Adrenal gland (tissue), 19 donors: ENCODE measurements at places on chromosomes 13 and 19. TPM values are rescaled to one million over a fixed set of nuclear protein-coding genes. Genes with fewer than 3 reads are reported as not detected.
A peak's percentile ranks its signal among the peaks of the same experiment; 100 is the strongest.

DNA sequence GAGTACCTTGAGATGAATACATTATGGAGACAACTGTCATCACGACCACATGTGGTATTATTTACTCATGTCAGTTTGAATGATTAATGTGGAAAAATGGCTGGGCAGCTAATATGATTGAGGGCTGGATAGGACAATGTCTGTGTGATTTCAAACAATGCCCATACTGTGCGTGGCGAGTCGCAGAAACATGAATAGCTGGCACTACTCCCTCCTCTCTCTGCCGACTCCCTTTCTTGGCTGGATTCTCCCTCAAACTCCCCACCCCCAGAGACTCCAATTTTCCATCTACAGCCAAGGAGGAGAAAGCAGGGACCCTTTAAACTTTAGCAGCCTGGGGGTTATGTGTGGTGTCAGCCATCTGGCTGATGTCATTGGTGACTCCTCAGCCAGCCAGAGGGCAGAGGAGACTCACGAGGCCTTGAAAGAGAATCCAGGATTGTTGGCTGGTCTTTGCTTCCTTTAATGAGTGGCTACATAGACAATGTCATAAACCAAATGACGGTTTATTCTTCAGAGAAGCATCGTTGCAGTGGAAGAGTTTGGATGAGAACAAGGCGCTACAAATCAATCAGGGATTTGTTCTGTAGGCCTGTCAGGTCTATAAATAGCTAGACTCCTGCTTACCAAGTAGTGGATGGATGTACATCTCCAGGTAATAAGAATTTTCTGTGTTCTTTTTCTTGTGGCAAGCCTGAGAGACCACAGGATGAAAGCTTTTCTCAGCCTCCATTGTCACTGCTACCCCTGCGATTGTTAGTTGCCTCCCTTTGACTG, 165.6 kb downstream of the DLEU7 start:
- no peak overlapping the region for H3K27ac ChIP-seq
- H3K4me1 ChIP-seq = peaks cover 11% of the 10 kb centered on the region
- no peaks in the 10 kb centered on the region for H3K36me3 ChIP-seq
- H3K4me3 ChIP-seq = no peak overlapping the region
- DNase-seq = no peak

DNA sequence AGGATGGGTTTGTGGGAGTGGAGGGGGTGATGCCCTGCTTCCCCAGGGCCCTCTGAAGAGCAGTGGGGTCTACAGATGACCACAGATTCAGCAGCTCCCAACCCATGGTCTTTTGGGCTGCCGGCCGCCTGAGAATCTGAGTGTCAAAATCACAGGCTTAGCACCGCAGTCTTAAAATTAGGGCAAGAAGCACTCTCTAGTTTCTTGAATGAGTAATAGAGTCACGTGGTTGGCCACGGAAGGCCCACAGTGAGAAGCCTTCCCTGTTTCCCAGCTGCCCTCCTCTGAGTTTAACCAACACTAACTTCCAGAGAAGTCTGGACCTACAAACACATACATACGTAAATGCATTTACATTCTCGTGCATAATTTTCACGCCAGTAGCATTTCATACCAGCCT, 5.2 kb downstream of the PRMT1 start:
- no peaks in the 10 kb centered on the region for H3K36me3 ChIP-seq
- no peaks in the 10 kb centered on the region for H3K27me3 ChIP-seq
- peaks cover 46% of the 10 kb centered on the region for H3K4me1 ChIP-seq

Gene ATP4B
- not detected for total RNA-seq

Gene TUBA3C
- not detected for total RNA-seq

GRCh38 chr19:19820774-19821320, 703 bp downstream of the ZNF506 start:
- H3K36me3 ChIP-seq = no peaks in the 10 kb centered on the region
- H3K4me1 ChIP-seq = peaks cover 7% of the 10 kb centered on the region
- H3K4me3 ChIP-seq = peak overlapping the region; percentile 9

GRCh38 chr19:18167975-18168645, 5.5 kb upstream of the IFI30 start:
- H3K4me3 ChIP-seq = no peak overlapping the region
- H3K4me1 ChIP-seq = peaks cover 18% of the 10 kb centered on the region
- DNase-seq = peak; percentile 52
- H3K36me3 ChIP-seq = peaks cover 68% of the 10 kb centered on the region
- H3K27me3 ChIP-seq = no peaks in the 10 kb centered on the region

GRCh38 chr13:67221630-67222226, 8.4 kb downstream of the PCDH9 start:
- no peaks in the 10 kb centered on the region for H3K36me3 ChIP-seq
- DNase-seq = no peak
- no peaks in the 10 kb centered on the region for H3K4me1 ChIP-seq
- no peak overlapping the region for H3K27ac ChIP-seq
- H3K4me3 ChIP-seq = no peak overlapping the region

Gene PCP2
- not detected for total RNA-seq

DNA sequence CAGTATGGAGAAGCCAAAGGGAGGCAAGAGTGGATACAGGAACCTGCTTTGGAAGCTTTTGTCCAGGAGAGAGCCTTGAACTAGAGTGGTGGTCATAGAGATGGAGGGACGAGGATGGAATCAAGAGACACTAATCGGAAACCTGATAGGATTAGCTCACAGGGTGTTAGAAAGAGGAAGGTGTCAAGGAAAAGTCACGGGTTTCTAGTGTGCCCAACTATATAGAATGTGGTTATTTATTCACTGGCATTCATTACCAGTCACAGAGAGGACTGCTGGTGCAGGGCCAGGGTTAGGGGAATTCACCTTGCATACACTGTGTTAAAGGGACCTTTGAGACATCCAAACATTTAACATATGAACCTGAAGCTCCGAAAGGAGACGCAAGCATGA, 43.4 kb upstream of the URAD start:
- H3K27me3 ChIP-seq = peaks cover 3% of the 10 kb centered on the region
- DNase-seq = no peak
- H3K4me1 ChIP-seq = no peaks in the 10 kb centered on the region
- no peaks in the 10 kb centered on the region for H3K36me3 ChIP-seq

DNA sequence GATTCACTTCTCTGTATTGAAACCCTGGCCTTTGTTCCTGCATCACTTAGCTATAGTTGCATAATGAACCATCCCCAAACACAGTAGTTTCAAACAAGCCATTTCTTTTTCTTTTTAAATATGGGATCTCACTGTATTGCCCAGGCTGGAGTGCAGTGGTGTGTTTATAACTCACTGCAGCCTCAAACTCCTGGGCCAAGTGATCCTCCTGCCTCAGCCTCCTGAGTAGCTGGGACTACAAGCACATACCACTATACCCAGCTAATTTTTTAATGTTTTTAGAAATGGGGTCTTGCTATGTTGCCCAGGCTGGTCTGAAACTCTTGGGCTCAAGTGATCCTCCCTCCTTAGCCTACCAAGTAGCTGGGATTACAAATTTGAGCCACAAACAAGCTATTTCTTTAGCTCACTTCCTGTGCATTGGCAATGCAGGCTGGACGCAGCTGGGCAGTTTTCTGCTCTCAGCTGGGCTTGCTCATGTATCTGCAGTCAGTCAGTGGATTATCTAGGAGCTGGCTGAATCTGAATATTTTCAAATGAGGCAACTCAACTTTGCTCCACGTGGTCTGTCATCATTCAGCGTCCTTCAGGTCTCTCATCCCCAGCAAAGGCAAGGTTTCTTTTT, 49.5 kb upstream of the SIN3B start:
- H3K36me3 ChIP-seq = no peaks in the 10 kb centered on the region
- H3K4me3 ChIP-seq = no peak overlapping the region
- no peaks in the 10 kb centered on the region for H3K27me3 ChIP-seq
- DNase-seq = peak; percentile 2
- no peak overlapping the region for H3K27ac ChIP-seq
- no peaks in the 10 kb centered on the region for H3K4me1 ChIP-seq

- peak overlapping the region; percentile 81 for H3K27ac ChIP-seq
- H3K27me3 ChIP-seq = no peaks in the 10 kb centered on the region
- peaks cover 7% of the 10 kb centered on the region for H3K36me3 ChIP-seq
- H3K4me3 ChIP-seq = no peak overlapping the region
Observed at GRCh38 chr19:58563034-58563573, 4.7 kb upstream of the UBE2M start.

DNA sequence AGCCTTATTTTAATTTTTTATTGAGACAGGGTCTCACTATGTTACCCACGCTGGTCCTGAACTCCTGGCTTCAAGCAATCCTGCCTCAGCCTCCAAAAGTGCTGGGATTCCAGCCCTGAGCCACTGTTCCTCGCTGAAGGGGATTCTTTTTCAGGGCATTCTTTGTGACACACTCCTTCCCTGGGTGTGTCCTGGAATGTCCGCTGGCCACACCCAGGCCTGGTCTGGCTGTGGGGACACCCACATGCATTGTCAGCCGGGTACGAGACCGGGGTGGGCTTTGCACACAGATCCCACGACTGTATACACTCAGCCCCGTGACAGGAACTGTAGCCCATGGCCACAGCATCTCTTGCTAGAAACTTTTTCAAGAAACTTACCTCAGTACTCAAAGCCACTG, 34.4 kb upstream of the GATAD2A start:
- peaks cover 5% of the 10 kb centered on the region for H3K4me1 ChIP-seq
- H3K4me3 ChIP-seq = no peak overlapping the region
- no peak overlapping the region for H3K27ac ChIP-seq
- no peak for DNase-seq
- no peaks in the 10 kb centered on the region for H3K27me3 ChIP-seq

- peaks cover 14% of the 10 kb centered on the region for H3K27me3 ChIP-seq
- H3K4me3 ChIP-seq = no peak overlapping the region
- H3K36me3 ChIP-seq = no peaks in the 10 kb centered on the region
- no peak for DNase-seq
- H3K4me1 ChIP-seq = peaks cover 8% of the 10 kb centered on the region
Observed at GRCh38 chr13:37868691-37869505, 674 bp downstream of the TRPC4 start.

Gene LGALS14
- total RNA-seq = not detected
